ENCODE measurements at places on chromosomes 2 and 18.
A peak's percentile ranks its signal among the peaks of the same experiment; 100 is the strongest.

- no peak for DNase-seq
Observed at GRCh38 chr18:13791181-13791580, 32.8 kb upstream of the MC5R start.

DNA sequence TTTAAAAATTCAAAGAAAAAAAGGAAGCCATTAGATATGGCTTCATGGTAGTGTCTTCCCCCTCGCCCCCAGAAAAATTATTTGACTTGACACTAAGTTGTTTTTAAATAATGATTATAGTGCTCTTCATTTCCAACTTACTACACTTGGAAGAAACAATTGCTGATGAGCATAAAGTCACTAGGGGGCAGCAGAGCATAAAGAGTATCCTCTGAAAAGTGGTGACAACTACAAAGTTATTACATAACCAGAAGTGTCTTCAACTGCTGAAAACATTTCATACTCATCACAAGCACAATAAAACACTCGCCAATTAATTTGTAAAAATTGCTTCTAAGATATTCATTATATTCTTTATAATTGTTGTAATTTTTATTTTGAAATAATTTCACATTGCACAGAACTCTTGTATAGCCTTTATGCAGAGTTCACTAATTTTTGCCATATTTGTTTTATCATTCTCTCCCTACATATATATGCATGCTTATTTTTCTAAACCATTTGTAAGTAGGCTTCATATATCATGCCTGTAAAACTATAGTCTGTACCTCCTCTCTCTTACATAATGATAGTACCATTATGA is 54.9 kb downstream of the EXOC6B start:
- DNase-seq, result peak; percentile 93

DNA sequence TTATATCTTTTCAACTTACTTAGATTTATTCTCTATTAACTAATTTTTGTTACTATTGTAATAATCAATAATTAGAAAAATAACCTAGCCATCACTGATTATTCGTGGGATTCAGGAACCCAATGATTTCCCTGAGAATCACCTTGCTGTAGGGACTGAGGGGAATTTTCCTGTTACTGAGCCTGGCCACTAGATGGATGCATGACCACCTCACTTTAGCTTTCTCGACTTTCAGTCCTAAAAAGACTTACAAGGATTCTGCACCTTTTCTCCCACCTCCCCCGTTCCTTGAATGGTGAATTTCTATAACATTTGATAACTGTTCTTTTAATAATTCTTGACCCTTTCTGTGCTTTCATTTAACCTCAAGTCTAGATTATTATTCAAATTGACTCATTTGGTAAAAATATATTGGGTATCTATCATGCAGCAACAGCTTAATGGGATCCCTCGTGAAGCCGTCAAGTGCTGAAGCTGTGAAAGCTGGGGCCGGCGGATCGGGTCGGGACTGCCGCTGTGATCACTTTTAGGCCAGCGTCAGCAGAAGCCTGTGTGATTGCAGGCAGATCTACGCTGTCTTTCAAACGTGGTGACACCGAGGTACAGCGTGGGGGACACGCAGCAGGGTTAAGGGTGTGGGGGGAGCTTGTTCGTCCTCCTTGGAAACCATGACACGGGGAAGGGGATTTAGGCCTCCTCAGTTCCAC is 38.8 kb upstream of the TMEM18 start:
- peak; percentile 8 for DNase-seq

- no peak for DNase-seq
Observed at GRCh38 chr2:233468741-233469110, 97.9 kb downstream of the USP40 start.

DNA sequence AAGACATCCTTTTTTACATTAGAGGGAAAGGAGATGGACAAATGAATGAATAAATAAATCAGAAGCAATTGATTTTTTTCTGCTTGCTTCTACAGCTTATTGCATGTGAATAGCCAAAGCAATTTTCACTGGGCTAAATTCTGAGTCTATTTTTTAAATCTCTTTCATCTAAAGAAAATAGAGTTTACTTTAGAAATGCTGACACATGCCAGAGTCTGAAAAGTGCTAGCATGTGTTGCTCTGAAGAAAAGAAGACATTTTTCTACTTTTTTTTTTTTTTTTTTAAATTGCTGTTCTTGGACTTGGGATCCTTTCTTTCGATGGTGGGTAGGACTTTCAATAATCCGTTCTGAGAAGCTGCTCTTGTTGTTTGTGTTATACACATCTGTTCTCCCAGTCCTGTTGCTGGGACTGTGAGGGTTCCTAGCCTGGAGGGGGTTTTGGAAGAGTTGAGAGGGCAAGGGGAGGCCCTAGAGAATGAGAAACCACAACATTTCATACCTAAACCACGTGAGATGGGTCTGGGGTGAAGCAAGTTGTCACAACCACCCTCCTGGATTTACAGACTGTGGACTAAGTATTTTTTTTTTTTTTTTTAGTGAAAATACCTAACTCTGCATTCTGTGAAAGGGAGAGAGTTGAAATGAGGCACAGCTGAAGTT is 193.5 kb downstream of the PRKCE start:
- no peak for DNase-seq

GRCh38 chr2:38201784-38202183 is 125.8 kb upstream of the CYP1B1 start:
- no peak for DNase-seq

- DNase-seq, result no peak
Observed at GRCh38 chr2:197278799-197279763, 31.5 kb downstream of the ANKRD44 start.

DNA sequence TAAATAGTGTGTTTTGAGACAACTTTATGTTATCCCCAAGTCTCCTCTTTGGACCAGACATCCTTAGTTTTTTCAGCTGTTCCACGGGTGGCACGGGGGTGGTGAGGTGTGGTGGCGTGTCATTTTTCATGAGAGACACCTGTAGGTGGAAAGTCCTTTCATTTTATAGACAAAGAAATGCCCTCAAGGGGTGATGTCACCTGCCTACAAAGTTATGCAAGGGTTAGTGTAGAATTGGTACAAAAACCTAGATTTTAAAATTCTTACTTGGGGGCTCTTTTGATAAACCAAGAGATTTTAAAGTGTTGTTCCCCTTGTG is 15.3 kb downstream of the CTDP1 start:
- DNase-seq, result no peak

- peak; percentile 20 for DNase-seq
Observed at GRCh38 chr2:68193144-68193543, 35.5 kb downstream of the PNO1 start.

- no peak for DNase-seq
Observed at GRCh38 chr2:10473121-10473756, 25.1 kb upstream of the ODC1 start.

DNA sequence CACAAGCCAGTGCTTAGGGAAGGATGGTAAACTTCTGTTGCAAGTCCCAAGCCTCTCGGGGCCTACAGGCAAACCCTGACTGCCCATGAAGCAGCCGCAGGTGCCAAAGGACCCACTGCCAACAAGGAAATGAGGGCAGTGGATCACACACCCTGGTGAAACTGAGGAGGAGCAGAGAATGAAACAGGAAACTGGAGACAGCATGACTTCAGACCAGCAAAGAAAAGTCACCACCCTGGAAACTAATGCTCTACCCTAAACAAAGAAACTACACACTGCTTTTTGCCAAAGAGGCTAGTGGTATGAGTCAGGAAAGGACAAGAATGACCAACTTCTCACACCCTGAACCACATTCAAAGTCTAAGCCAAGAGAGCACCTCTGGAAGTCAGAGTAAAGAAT is 97.2 kb downstream of the MYO5B start:
- DNase-seq, result no peak

DNA sequence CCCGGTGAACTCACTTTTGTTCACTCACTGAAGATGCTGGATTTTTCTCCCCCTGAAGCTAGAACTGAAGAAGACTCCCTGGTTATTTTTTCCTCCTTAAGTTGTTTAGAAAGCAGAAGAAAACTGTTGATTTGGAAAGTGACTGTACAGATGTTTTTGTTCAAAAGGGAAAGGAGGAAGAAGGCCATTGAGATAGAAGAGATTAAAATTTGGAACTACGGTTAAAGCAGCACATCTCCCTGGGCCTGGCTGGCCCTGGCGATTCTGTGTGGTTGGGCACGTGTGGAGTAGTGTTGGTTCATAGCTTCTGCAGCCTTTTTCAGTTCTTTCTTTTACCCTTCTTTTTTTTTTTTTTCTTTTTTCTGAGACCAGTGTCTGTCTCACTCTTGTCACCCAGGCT is 109.2 kb downstream of the MAP4K4 start:
- peak; percentile 33 for DNase-seq

GRCh38 chr2:237298151-237299118 is 115.5 kb downstream of the COL6A3 start:
- DNase-seq, result peak; percentile 51

DNA sequence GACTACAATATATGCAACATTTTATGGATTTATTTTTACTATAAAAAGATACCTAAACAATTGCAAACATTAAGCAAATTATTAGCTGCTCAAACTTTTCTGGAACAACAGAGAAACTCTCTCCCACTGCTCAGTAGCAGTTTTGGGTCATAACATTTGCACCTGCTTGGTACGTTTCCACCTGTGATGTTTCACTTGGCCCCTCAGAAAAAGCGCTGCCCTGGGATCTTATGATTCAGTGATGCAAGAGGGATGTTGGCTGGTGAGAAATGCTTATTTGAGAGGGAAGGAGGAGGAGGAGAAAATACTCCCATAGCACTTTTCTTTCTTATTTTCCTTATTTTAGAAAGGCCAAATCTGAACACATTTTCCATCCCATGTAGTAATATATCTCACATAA is 9.2 kb downstream of the IRS1 start:
- no peak for DNase-seq

DNA sequence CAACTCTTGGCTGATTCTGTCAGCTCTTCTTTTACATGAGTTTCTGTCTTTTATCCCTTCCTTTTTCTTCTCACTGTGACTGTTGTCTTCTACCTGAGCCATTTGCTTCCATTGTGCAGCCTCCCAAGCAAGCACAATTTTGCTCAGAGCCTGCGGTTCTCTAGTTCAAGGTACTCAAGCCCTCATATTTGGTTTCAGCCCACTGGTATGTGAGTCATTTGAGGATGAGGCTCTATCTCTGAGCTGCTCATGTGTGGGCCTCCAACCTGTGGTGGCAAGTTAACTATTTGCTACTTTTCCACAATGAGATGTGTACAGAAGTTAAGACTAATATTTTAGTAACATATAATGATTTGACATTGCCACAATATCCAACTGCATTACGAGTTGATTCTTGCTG is 183.0 kb downstream of the PHLPP1 start:
- DNase-seq, result no peak

DNA sequence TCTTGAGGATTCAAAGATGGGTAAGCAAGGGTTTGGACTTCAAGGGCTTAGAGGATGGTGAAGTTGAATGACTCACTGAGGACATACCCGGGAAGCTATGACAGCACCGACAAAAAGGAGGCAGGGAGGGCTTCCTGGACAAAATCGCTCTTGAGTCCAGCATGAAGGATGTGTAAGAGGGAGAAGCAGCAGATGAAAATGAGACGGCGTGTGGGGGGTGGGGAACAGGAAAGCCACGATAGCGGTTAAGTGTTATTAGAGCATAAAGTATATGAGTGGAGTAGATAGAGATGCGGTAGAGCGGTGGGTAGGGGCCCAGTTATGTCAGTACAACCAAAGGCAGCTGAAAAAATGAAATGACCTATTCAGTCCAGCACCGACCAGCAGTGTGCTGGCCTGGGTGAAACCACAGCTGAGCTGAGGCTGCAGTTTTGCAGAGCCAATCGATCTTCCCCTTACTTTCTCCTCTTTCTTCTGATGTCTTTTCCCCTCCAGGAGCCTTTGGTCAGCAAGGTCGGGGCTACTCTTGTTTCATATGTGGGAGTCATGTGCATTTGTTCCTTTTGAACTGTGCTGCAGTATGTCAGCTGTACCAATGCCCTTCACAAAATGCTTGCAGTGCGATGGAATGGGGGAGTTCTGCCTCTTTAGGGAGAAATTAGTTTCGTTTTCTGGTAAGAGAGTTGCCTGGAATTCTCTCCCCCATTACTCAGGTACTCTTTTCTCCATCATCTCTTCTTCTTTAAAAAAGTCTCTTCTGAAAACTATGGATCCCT is 2.0 kb upstream of the THUMPD2 start:
- peak; percentile 64 for DNase-seq

DNA sequence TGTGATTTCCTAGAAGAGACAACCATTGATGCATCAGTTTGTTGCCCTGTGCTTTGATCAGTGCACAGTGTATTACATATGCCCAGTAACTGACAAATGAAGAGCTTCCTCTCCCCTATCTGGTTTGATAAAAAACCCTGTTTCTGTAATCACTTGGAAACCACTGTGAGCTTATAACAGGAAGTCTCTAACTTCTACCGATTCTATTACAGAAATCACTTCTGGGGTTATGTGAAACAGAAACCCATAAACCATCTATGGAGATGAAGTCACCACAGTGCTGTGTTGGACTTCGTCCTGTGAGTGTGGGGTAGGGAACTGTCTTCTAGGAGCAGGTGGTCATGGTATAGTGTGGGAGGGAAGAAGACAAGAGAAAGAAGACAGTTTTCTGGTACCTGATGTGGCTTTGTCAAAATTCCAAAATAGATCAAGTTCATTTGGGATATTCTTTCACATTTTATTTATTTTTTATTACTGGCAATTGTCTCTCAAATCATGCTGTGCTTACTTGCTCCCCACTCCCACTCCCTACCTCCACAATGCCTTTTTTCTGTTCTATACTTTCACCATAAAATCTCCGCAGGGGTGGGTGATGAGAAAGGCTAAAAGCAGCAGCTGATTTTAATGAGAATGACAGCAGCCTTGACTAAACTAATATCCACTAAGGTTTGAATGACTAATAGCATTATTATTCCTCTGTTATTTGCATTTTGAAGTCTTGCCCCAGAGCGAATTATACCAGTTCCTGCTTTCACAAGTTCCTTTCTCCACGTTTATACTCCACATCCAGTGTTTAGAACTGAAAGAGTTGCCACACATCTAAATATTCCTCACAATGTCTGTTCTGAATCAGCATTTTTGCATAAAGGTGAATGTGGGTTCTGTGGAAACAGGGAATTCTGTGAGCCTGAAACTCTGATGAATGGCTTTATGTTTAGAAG is 41.7 kb upstream of the RND3 start:
- peak; percentile 66 for DNase-seq

DNA sequence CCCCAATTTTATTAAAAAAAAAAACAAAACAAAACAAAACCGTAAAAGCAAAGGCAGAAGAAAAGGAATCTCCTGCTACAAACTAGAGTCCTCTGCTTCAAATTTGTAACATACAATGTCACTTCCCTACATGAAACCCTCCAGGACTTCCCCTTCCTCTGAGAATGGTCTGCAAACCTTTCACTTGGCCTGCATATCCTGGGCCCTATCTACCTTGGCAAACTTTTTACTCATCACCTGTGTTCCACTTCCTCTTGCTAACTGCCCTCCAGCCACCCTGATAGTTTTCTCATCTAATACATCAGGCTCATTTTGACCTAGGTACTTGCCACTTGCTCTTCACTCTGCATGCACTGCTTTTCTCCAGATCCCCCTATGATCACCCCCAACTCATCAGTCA is 255.5 kb downstream of the ETAA1 start:
- DNase-seq, result no peak
